ENCODE measurements at places on chromosomes 7 and 10.

DNA sequence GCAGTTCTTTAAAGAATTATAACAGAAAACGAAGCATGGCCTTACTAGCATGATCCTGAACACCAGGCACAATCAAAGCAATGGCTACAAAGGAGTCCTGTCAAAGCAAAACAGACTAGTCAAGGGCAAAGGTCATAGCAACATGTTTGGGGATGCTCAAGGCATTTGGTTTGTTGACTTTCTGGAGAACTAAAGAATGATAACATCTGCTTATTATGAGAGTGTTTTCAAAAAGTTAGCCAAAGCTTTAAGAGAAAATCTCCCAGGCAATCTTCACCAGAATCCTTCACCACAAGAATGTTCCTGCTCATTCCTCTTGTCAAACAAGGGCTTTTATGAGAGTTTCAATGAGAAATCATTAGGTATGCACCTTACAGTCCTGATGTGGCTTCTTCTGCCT lies 95.1 kb upstream of the CPXM2 start:
- no peak for ATAC-seq

DNA sequence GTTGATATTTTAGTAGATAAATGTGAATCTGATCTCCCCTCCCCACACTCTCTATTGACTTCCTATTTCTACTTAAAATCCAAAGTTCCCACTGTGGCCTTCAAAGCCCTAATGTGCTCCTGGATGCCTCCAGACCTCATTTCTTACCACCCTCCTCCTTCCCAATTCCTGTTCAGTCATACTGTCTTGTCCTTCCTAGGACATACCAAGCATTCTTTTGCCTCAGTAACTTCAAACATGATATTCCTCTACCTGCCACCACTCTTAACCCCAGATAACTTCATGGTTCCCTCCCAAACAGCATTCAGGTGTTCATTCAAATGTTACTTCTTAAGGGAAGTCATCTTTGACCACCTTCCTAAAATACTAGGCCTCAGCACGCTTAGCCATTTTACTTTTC lies 34.2 kb upstream of the FAM221A start:
- ATAC-seq, result no peak

- no peak for ATAC-seq
Observed at GRCh38 chr7:28121496-28121895, 59.1 kb downstream of the JAZF1 start.

DNA sequence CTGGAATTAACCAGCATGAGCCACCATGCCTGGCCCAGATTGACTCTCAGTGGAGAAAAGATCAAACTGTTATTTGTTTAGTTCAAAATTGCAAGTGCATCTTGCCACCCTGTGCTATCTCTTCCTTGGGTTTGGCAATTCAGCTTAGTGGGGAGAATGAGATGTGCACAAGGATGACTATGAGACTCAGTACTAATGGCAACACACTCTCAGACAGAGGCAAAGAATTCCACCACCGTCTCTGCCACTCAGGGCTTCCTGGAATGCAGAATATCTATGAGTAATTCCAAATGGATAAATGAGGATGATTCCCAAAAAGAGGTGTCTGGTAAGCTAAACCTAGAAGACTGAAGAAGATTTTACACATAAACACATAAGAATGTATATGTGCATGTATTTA lies 525.8 kb downstream of the NRG3 start:
- ATAC-seq, result no peak

DNA sequence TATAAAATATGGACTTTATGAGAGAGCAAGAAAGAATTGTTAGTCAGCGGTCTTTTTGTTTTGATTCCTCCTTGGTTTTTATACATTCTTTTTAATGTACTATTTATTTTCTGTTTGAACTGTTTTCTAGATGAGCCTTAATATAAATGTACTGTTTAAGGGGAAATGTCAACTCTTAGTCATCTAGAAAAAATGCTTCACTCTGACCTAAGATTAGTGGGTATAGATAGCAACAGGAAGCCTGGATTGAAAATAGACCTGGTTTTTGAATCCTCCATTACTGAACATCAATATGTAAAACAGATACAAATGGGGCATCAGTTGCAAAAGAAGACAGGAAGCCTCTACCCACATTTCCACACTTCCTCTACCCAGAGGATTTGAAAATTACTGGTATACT lies 87.8 kb downstream of the CHRM2 start:
- ATAC-seq, result no peak

- no peak for ATAC-seq
Observed at GRCh38 chr10:79349072-79349491, 1.8 kb downstream of the PPIF start.

GRCh38 chr7:13725591-13725990 lies 263.9 kb downstream of the ETV1 start:
- no peak for ATAC-seq

- ATAC-seq, result no peak
Observed at GRCh38 chr10:3942937-3943489, 158.0 kb upstream of the KLF6 start.

DNA sequence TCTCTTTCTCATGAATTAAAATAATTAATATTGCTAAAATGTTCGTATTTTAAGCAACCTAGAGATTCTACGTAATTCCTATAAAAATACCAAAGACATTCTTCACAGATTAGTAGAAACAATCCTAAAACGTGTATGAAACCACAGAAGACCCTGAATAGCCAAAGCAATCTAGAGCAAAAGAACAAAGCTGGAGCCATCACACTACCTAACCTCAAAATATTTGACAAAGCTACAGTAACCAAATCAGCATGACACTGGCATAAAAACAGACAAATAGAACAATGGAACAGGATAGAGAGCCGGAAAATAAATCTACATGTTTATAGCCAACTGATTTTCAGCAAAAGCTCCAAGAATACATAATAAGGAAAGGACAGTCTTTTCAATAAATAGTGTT lies 105.5 kb upstream of the PTN start:
- ATAC-seq, result no peak

- ATAC-seq, result no peak
Observed at GRCh38 chr10:22609251-22609650, 105.1 kb downstream of the PIP4K2A start.

DNA sequence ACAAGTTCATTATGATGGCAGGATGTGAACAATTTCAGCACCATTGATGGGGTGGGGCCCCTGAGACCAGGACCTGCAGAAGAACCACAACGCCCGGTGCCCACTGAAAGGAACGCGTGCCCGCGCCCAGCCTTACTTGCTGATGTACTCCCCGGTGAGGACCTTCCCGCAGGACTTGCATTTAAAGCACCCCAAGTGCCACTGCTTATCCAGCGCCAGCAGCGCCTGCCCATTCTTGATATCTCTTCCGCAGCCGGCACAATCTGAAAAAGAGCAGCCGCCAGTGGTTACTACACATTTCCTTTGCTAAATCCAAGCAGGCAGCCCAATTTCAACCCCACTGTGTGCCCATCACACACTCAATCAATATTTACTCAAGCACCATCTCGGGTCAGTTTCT lies 110.6 kb downstream of the ABLIM1 start:
- no peak for ATAC-seq

- ATAC-seq, result no peak
Observed at GRCh38 chr7:45293295-45293942, 135.8 kb downstream of the RAMP3 start.

- no peak for ATAC-seq
Observed at GRCh38 chr7:117767951-117768350, 105.3 kb downstream of the CTTNBP2 start.

DNA sequence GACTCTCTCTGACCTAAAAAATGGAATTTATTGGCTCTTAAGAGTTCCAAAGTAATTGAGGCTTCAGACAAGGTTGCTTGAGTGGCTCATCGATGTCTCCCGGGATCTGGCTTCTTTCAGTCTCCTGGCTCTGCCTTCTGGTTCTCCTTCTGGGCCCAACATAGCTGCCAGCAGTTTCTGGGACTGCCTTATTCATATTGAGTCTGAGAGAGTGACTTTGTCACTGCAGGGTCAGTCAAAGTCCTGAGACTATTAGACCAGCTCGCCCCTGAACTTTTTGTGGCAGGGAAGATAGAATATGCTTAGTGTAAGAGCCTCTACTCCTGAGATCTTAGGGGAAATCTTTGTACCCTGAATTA lies 94.0 kb downstream of the MMRN2 start:
- ATAC-seq, result no peak

DNA sequence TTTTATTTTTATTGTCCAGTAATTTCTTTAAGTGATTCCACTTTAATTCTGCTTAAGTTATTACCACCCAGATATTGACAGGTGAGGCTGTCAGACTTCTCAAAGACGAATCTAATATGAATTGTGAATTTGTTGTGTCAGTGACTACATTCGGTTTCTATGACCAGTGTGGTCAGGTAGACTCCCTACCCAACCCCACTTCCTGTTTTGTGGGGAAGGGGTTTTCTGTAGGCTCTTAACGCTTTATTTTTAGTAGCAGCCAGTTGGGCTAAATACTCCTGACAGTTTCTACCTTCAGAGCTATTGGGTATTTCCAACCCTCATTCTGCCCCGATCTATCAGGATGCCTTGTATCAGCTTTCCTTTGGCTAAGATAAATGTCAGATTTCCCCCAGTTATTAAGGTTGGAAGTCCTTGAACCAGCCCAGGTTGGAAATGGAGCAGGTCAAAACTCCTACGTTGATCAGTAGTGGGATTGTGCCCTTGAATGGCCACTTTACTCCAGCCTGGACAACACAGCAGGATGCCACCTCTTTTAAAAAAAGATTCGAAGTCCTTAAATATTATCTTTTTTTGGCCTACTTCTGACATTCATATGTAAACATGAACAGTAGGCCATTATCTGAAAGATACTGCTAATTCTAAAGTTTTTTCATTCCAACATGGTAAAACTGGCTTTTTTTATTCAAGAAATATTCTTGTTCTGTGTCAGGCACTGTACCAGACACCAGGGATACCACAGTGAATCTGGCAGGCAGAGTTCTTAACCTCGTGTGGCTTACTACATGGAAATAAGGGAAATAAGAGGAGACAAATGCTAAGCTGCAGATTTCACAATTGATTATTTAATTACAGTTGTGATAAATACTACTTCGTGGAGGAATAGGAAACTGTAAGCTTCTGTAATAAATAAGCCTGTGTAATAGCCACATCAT lies 133.3 kb upstream of the SAMD8 start:
- no peak for ATAC-seq

- no peak for ATAC-seq
Observed at GRCh38 chr7:29893351-29893965, 87.2 kb downstream of the WIPF3 start.

DNA sequence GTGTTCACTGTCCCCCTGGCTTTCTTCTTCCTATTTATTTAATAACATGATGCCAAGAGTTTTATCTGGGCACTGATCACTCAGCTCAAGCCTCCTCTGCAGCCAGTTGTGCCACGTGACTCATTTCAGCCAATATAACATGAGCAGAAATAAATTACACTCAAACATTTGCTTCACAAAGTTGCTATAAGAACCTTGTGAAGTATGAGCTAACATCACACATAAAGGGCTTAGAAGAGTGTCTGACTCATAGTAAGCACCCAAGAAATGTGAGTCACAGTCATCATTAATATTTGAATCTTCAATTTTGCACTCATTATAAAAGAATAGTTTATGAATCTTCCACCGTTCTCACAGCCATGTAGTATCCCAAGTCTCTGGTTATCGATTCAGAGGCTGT lies 414.6 kb upstream of the NPVF start:
- no peak for ATAC-seq

All from gastroesophageal sphincter (tissue), 4 donors.